Mesothelial cell of epicardium (in vitro differentiated cells): ENCODE measurements at places on chromosomes 12 and 14.

- H3K27ac ChIP-seq: no peak overlapping the region
- H3K27me3 ChIP-seq: peaks cover 23% of the 10 kb centered on the region
- peaks cover 9% of the 10 kb centered on the region for H3K4me1 ChIP-seq
- no peaks in the 10 kb centered on the region for H3K36me3 ChIP-seq
- DNase-seq: no peak
- no peak overlapping the region for H3K4me3 ChIP-seq
These were observed 40.3 kb downstream of the CMKLR1 start for GRCh38 chr12:108298761-108299275.

- H3K4me1 ChIP-seq: peaks cover 29% of the 10 kb centered on the region
- peak overlapping the region; percentile 97 for H3K27ac ChIP-seq
- DNase-seq: no peak
- no peaks in the 10 kb centered on the region for H3K27me3 ChIP-seq
These were observed 1.4 kb downstream of the MDM2 start for GRCh38 chr12:68809190-68810026.

GRCh38 chr12:94649349-94650142, 811 bp downstream of the TMCC3 start:
- peak overlapping the region; percentile 66 for H3K27ac ChIP-seq
- peaks cover 19% of the 10 kb centered on the region for H3K27me3 ChIP-seq
- peak; percentile 36 for DNase-seq

GRCh38 chr12:10540776-10541205, 35.1 kb downstream of the EIF2S3B start:
- no peaks in the 10 kb centered on the region for H3K36me3 ChIP-seq
- no peaks in the 10 kb centered on the region for H3K4me1 ChIP-seq
- no peak overlapping the region for H3K4me3 ChIP-seq
- no peaks in the 10 kb centered on the region for H3K27me3 ChIP-seq

GRCh38 chr12:16473610-16474326, 126.3 kb downstream of the MGST1 start:
- no peaks in the 10 kb centered on the region for H3K36me3 ChIP-seq
- H3K4me3 ChIP-seq: no peak overlapping the region
- no peak for DNase-seq
- H3K27ac ChIP-seq: no peak overlapping the region
- peaks cover 5% of the 10 kb centered on the region for H3K4me1 ChIP-seq

DNA sequence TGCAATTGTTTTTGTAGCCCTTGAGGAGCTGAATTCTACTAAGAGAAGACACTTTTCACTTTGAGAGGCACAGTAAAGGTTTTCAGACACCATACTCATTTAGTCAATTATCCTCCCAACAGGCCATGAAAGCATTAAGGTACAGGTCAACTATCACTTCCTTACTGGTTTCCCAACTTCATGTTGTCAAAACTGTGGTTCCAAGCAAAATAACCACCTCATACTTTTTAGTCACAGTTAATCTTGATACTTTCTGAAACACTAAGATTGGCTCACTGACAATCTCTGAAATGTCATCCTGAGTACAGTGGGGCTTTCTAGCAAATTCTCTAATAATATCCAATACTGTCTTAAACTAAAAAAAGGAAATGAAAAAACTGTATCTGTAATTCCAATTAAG, 71.7 kb downstream of the SLC2A13 start:
- peaks cover 27% of the 10 kb centered on the region for H3K4me1 ChIP-seq
- H3K4me3 ChIP-seq: no peak overlapping the region
- H3K36me3 ChIP-seq: no peaks in the 10 kb centered on the region
- no peaks in the 10 kb centered on the region for H3K27me3 ChIP-seq
- no peak for DNase-seq

GRCh38 chr12:102535306-102535705, 54.9 kb upstream of the IGF1 start:
- H3K4me3 ChIP-seq: no peak overlapping the region
- no peaks in the 10 kb centered on the region for H3K27me3 ChIP-seq
- H3K36me3 ChIP-seq: no peaks in the 10 kb centered on the region
- no peak overlapping the region for H3K27ac ChIP-seq
- peaks cover 32% of the 10 kb centered on the region for H3K4me1 ChIP-seq

GRCh38 chr12:67789266-67789665, 140.7 kb downstream of the DYRK2 start:
- no peaks in the 10 kb centered on the region for H3K27me3 ChIP-seq
- H3K4me3 ChIP-seq: no peak overlapping the region
- DNase-seq: no peak
- H3K4me1 ChIP-seq: peaks cover 2% of the 10 kb centered on the region

DNA sequence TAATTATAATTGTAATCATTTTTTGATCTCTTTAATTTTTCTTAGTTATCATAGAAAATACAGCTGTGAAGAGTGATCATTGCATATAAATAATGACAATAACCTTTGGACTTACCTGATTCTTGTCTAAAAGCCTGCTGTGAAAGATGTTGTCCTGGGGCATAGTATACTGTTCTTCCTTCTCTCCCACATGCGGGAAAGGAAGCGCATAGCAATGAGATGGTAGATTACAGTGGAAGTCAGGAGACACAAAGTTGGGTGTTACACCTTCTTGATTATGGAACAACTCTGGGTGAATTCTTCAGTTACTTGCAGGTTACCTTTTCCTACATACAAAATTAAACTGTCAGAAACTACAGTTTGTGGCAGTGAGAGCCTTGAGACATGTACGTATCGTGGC, 140.8 kb downstream of the KTN1 start:
- no peaks in the 10 kb centered on the region for H3K36me3 ChIP-seq
- no peak overlapping the region for H3K4me3 ChIP-seq
- no peak overlapping the region for H3K27ac ChIP-seq
- H3K27me3 ChIP-seq: peaks cover under 1% of the 10 kb centered on the region
- H3K4me1 ChIP-seq: no peaks in the 10 kb centered on the region

- no peaks in the 10 kb centered on the region for H3K27me3 ChIP-seq
- H3K36me3 ChIP-seq: no peaks in the 10 kb centered on the region
- no peak overlapping the region for H3K4me3 ChIP-seq
These were observed 556.9 kb downstream of the SLC16A7 start for GRCh38 chr12:60152756-60153155.

GRCh38 chr12:95240556-95240955, 22.9 kb downstream of the VEZT start:
- no peak for DNase-seq
- no peak overlapping the region for H3K4me3 ChIP-seq
- no peaks in the 10 kb centered on the region for H3K27me3 ChIP-seq
- H3K36me3 ChIP-seq: peaks cover 33% of the 10 kb centered on the region

DNA sequence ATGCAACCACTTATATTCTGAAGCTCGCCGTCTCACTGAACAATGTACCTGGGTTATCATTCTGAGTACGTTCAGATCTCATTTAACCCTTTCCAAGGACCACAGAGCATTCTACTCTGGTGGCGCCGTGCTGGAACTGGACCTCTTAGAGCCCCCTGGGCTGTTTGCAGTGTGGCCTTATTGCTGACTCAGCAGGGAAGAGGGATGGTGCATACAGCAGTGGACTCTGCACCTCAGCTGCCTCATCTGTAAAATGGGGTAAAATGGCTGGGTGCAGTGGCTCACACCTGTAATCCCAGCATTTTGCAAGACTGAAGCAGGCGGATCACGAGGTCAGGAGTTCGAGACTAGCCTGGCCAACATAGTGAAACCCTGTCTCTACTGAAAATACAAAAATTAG, 2.9 kb downstream of the ALDH2 start:
- no peak overlapping the region for H3K4me3 ChIP-seq
- H3K27me3 ChIP-seq: peaks cover 2% of the 10 kb centered on the region
- no peak overlapping the region for H3K27ac ChIP-seq
- no peaks in the 10 kb centered on the region for H3K36me3 ChIP-seq
- DNase-seq: no peak
- H3K4me1 ChIP-seq: peaks cover 28% of the 10 kb centered on the region

DNA sequence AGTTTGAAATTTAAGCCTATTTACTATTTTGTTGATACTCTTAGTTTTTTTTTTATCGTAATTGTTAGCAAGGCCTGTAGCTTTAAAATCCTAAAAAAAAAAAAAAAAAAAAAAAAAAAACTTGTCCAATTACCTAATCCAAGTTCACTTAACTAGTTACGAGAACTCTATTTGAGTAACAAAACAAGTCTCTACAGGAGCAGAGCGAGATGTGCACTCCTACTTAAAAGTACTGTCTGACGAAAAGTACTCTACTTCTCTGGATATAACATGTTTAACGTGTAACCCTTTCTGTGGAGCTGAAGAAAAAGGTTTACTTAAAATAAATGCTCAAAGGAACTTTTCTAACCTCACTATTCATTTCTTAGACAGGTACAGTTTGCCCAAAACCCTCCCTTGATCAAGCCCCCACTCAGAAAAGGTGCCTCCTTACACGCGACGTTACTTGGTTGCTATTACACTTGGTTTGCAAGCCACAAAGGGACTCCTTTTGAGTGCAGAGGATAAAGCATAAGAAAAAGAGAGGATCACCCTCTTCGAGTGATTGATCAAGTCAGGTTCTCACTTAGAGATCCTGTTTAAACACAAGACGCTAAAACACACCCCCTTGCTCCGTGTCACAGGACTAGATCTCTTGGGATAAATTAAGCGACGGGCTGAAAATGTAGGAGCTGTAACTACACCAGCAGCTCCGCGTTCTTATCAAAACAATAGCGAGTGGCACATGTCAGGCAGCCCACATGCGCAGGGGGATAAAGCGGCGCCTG, 2.2 kb downstream of the BAZ1A start:
- H3K27me3 ChIP-seq: no peaks in the 10 kb centered on the region
- peaks cover 34% of the 10 kb centered on the region for H3K4me1 ChIP-seq
- peak overlapping the region; percentile 89 for H3K4me3 ChIP-seq
- peak overlapping the region; percentile 98 for H3K27ac ChIP-seq
- no peak for DNase-seq
- H3K36me3 ChIP-seq: no peaks in the 10 kb centered on the region

- H3K4me1 ChIP-seq: no peaks in the 10 kb centered on the region
- no peak overlapping the region for H3K4me3 ChIP-seq
- H3K36me3 ChIP-seq: no peaks in the 10 kb centered on the region
- no peak overlapping the region for H3K27ac ChIP-seq
- no peak for DNase-seq
These were observed 78.7 kb downstream of the KSR2 start for GRCh38 chr12:117890137-117890536.

DNA sequence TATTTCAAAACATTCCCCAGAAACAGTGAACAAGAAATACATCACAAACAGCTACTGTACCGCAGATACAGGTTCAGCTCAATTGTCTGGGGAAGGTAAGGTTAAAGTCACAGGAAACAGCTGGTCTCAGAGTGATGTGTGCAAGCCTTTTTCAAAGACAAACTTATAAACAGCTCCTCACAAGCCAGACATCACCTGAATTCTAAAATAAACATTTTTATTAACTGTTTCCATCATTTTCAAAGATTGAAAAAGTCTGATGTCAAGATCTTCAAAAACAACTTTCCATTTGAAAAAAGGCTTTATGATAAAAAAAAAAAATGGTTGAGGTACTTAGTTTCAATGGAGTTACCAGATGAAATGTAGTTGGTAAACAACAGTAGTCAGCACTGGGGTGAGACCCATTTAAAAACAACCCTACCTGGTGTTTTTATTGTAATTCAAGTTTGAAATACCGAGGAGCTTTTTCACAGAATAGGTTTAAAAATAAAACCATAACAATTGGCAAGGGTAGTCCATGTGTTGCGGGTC, 4.0 kb downstream of the BTG1 start:
- peaks cover 9% of the 10 kb centered on the region for H3K36me3 ChIP-seq
- H3K27ac ChIP-seq: no peak overlapping the region
- peaks cover 78% of the 10 kb centered on the region for H3K4me1 ChIP-seq
- H3K27me3 ChIP-seq: no peaks in the 10 kb centered on the region
- H3K4me3 ChIP-seq: peak overlapping the region; percentile 99

DNA sequence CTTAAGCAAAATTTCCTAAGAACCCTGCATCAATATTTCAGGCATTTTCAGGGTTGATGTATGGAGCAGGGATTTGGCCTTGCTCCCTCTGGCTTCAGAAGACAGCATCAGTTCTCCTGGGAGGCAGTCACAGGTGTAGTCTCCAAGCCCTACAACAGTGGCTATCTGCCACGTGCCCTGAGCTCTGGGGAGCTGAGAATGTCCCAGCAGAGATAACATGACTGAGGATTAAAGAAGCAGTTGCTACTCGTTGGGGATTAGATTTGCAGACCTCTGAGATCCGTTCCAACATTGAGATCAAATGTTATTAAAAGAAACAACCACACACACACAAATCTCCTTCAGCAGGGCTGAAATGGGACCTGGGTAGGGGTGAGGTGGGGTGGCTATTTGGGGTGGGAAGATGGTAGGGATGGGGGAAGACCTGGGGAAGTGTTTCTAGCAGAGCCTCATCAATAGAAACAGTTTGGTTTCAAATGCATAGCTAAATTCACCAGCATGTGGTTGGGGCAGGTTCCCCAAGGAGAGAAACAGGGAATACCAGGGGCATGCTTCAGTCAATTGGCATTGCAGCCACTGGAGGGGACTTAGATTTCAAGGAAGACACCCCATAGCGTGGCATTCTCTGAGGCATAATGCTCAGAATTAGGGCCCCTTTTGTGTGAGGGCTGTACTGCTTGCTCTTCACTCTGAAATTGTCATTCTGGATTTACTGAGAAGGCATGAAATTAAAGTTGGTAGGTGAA, 15.2 kb upstream of the FAM234B start:
- no peaks in the 10 kb centered on the region for H3K27me3 ChIP-seq
- peaks cover 4% of the 10 kb centered on the region for H3K4me1 ChIP-seq
- no peak overlapping the region for H3K27ac ChIP-seq

- peaks cover 57% of the 10 kb centered on the region for H3K27me3 ChIP-seq
- DNase-seq: no peak
- no peaks in the 10 kb centered on the region for H3K36me3 ChIP-seq
- peaks cover 30% of the 10 kb centered on the region for H3K4me1 ChIP-seq
- no peak overlapping the region for H3K27ac ChIP-seq
These were observed 870 bp downstream of the BMAL2 start for GRCh38 chr12:27333403-27334009.

DNA sequence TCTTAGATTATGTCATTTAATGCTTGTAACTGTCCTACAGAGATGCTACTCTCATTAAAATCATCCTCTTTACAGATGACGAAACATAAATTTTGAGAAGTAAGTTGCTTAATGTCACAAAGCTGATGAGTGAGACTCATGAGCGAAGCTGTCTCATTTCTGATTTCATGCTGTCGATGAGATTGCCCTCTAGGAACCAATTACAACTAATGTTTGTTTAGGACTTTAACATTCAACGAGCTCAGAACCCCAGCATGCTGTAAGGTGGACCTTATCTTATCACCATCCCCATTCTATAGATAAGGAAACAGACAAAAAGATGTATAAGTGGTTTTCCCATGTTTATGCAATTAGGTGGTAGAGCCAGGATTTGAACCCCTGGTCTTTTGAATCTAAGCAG, 23.1 kb downstream of the BHLHE41 start:
- no peak for DNase-seq
- no peak overlapping the region for H3K4me3 ChIP-seq
- H3K27ac ChIP-seq: no peak overlapping the region
- H3K27me3 ChIP-seq: no peaks in the 10 kb centered on the region

- peaks cover 15% of the 10 kb centered on the region for H3K4me1 ChIP-seq
- H3K27me3 ChIP-seq: no peaks in the 10 kb centered on the region
- H3K27ac ChIP-seq: peak overlapping the region; percentile 73
- no peaks in the 10 kb centered on the region for H3K36me3 ChIP-seq
- H3K4me3 ChIP-seq: no peak overlapping the region
- no peak for DNase-seq
These were observed 136.5 kb upstream of the DNM1L start for GRCh38 chr12:32542428-32543229.
